Activated naive CD4-positive, alpha-beta T cell treated with anti-CD3 and anti-CD28 coated beads, Interleukin-2, amount 10 ng/mL, durations not matched to agents 7 days and 5 days (primary cell): ENCODE measurements at places on chromosomes 5 and 9.
A peak's percentile ranks its signal among the peaks of the same experiment; 100 is the strongest.

DNA sequence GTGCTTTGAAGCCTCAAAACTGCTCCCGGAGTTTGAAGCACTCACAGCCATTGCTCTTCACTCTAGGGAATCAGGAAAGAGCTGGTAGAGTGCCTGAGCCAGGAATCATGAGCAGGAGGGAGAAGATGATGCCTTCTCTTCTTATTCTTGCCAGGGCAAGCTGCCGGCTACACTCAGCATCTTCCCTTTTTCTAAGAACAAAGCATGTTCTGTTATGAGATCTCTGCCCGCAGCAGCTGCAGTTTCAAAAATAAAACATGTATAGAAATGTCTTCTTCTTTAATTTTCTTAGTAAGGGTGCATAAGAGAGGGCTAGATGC is 57.9 kb upstream of the RICTOR start:
- DNase-seq = no peak

DNA sequence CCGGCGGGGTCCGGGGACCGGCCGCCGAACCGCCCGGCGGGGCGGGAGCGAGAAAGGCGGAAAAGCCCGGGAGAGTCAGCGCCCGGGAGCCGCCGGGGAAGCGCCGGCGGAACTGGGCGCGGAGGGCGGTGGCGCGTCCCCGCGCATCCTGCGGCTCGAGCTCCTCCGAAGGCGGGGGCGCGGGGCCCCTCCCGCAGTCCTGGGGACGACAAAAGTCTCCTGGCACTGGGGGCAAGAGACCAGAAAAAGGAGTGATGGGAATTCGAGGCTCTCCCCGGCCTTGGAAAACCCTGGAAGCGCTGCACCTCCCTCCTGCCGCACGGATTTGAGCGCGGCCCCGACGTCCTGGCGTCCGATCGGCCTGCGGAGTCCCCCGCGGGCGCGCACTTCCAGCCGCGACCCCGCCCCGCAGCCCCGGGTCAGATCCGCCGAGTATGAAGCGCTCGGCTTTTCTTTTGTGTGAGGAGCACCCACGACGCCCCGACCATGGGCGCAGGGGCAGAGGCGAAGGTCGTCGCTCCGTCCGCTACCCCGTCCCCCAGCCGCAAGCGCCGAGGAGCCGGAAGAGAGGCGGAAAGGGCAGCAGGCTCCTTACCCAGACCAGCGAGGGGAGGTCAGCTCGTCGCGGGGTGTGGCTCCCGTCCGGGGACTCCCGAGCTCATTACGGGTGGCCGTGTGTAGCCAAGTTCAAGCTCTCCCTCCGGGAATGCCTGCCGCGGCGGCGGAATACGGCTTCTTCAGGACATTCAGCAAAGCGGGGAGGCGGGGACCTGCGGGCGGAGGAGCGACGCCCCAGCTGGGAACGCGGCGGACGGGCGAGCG is at the start of gene EPB41L4A:
TSS of gene EPB41L4A (minus strand) at position 114 of the 822 bp plus-strand sequence. CDS start 238 bp downstream, outside the sequence.
- peak; percentile 23 for DNase-seq

DNA sequence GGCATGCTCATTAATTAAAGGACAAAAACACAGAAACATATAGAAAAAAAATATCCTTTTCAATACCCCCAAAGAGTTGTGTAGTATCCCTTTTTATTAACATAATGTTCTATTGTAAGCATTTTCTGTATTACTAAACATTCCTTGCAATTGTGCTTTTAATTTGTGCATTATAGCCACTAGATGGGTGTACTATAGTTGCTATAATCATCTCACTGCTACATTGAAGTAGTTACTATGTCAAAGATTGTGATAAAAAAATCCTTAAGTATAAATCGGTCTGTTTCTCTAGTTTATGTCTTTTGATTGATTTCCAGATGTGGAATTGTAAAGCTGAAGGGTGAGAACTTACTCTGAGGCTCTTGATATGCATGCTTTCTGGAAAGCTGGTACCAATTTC is 21.4 kb downstream of the FREM1 start:
- DNase-seq = no peak

- DNase-seq = no peak
These were observed 436.2 kb downstream of the DTWD2 start for GRCh38 chr5:118552146-118552545.

- DNase-seq = no peak
These were observed 226.0 kb downstream of the MPDZ start for GRCh38 chr9:13053504-13053903.

- no peak for DNase-seq
These were observed 127.0 kb downstream of the TENT4A start for GRCh38 chr5:6840136-6840793.
